ENCODE measurements at places on chromosomes 2 and 18.

DNA sequence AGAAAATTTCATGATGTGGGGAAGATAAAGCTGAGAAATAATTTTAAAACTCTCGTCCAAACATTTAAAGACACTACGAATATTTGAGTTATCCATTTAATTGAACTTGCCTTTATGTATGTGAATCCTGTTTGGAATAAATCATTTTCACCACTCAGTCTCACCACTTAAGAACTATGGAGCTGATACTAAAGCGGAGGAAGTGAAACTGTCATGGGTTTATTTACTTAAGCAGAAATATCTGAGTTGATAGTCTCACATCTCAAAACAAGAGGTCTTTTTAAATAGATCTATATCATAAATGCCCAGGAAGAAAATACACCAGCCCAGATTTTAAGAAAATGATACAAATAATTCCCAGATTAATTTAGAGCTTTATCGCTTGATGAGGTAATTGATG lies 532.4 kb downstream of the ZNF804A start:
- no peak for DNase-seq

- peak; percentile 69 for DNase-seq
Measured at GRCh38 chr2:46540496-46541331, 61.3 kb downstream of the TMEM247 start.

DNA sequence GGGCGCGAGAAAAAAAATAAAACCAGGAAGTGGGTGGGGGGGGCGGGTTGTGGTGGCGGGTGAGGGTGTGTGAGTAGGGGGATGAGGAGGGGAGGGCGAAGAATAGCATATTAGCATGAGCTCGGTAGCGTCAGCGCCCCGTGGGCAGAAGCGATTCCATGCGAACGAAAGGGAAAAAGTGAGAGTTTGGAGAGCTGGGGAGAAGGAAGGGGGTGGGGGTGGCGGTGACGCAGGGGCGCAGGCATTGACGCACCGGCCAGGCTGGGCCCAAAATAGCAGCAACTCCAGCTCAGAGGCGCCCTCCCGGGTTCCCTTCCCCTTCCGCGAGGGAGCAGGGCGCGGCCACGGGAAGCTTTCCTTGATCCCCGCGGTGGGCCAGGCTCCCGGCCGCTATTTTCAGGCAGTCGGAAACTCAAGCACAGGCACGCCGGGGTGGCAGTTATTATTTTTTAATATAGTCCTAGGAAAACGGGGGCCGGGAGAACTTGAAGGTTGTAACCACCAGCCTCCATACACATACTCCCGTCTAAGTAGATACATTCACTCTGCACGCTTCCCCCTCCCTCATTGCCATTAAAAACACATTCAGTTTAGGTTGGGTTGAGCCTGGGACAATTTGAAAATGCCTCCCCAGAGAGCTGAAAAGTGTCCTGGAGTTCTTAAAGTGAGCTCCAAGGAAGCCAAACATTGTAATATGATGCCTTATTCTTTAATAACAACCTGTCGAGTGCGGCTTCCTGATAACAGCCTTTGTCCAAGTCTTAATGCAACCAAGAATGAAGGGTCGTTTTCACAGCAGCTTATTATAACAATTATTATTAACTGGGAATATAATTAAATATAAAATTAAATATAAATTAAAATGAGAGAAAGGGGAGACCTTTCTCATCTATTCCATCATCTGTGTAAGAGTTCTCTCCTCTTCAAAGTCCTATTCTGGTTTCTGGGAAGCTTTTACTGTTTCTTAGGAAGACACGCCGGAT lies 2.3 kb upstream of the NR4A2 start:
- DNase-seq = peak; percentile 82

DNA sequence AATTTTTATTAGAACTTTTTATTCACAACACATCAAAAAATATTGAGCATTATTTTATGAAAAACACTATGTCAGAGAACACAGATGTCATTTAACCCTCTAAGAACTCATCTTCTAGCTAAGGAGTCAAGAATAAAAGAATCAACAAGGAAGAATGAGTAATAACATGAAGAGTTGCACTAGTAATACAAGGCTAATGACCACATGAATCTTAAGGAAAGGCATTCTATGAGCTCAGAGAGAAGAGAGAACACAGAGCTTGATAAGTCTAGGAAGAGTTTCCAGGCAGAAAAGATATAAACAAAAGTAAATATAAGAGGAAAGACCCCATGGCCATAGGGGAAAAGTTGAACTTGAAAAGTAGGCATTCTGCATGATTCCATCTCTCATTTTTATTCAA lies 166.5 kb downstream of the MAIP1 start:
- no peak for DNase-seq

GRCh38 chr18:48799724-48800315 lies 150.9 kb downstream of the SMAD7 start:
- no peak for DNase-seq

- DNase-seq = no peak
Measured at GRCh38 chr18:57621246-57621604, 411 bp downstream of the NARS1 start.

- DNase-seq = no peak
Measured at GRCh38 chr2:210440206-210440605, 36.4 kb downstream of the LANCL1 start.

- DNase-seq = no peak
Measured at GRCh38 chr18:63090334-63090733, 229.2 kb downstream of the BCL2 start.

- DNase-seq = no peak
Measured at GRCh38 chr2:96533292-96534073, 3.1 kb upstream of the ARID5A start.

- DNase-seq = no peak
Measured at GRCh38 chr2:197164141-197164754, 146.3 kb downstream of the ANKRD44 start.

DNA sequence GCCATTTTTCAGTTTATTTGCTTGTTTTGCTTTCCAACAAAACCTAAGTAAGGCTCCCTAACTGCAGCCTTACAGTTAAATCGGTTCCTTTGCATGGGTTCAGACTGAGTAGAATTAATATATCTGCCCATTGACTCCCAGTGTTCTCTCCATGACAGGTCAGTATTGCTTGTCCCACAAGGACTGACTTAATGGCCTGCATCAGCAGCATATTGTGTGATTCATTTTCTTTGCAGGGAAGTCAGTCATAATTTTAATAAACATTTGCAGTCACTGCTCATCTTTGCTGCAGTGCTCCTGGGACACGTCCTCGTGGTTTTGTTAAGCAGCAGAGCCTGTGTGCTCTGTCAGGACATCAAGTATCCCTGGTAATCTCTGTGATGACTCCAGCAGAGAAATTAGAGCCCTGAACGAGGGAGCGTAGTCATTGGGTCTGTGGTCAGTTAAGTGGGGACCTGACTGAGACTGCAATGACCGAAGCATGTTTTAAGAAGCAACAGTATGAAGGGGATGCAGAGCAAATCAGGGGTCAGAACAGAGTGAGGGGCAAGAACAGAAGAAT lies 93.3 kb downstream of the CDH20 start:
- no peak for DNase-seq

GRCh38 chr18:58896268-58896667 lies 31.6 kb downstream of the ZNF532 start:
- no peak for DNase-seq

GRCh38 chr2:121103960-121104359 lies 181.0 kb downstream of the TFCP2L1 start:
- DNase-seq = no peak

GRCh38 chr18:34871435-34871834 lies 161.3 kb downstream of the DTNA start:
- DNase-seq = no peak

- no peak for DNase-seq
Measured at GRCh38 chr2:16900405-16901025, 234.9 kb upstream of the CYRIA start.

GRCh38 chr18:63363951-63364350 lies 3.1 kb downstream of the KDSR start:
- no peak for DNase-seq
